ENCODE measurements at places on chromosomes 12 and 14.

DNA sequence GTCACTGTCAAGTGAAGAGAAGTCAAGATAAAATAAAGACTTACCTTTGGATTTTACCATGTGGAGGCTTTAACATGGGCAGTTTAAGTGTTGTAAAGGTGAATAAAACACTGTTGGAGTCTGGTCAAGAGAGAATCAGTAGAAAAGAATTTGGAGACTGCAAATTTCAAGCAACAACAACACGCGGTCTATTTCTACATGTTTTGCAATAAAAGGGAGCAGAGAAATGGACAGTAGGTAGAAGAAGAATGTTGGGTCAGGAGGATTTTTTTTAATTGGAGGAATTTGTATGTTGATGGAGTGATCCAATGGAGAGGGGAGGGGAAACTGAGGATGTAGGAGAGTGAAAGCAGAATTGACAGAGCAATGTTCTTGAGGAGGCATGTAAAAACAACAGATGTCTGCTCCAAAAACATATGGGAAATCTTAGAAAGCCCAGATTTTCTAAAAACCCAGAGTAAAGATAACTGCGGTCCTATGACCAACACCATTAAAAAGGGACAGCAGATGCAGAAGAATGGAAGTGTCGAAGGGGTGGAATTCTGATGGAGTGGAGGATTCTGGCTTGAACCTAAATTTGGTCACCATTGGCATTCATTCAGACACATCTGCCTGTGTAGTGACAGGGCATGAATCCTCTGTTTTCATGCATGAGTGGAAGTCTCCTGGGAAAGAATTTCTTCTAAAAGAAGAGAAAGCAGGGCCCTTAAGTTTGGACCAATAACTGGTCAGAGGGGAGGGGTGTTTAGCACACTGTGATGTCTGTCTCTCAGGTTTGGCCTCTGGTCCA is 68.0 kb upstream of the OSBPL8 start:
- DNase-seq = no peak

DNA sequence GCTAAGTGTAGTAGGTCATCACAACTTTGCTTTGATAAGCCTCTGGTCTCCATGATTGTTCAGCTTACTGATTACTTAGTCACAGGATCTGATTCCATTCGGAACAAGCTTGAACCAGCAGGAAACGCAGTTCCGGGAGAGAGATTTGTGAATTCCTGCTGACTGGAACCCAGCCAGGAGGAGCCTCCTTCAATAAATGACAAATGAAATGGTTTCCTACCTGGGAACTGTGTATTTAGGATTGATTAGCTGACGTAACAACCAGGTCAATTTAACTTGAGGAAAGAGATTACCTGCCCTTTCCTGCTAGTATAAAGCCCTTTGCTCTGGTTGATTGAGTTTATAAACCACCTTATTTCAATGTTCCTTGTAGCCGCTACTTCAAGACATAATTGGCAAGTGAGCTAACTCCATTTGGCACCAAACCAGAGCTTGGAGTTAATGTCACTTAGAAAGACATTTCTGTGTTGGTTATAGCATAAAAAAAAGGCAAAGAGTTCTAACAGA is 35.1 kb upstream of the KCNH3 start:
- no peak for DNase-seq

DNA sequence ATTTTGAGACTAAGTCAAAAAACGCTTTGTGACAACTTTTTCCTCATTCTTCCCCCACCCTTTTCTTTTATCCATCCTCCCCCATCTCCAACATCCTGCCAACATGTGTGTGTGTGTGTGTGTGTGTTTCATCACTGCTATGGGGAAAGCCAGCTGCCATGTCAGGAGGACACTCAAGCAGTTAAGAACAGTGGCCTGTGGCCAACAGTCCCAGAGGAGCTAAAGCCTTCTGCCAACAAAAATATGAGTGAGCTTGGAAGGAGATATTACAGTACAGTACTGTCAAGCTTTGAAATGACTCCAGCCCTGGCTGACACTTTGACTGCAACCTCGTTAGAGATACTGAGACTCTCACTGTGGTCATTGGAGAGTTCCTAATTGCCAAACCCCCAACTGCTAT is 5.0 kb upstream of the CSRP2 start:
- DNase-seq = no peak

- DNase-seq = no peak
Observed at GRCh38 chr12:92080911-92081285, 64.7 kb downstream of the BTG1 start.

GRCh38 chr12:38392554-38393144 is 76.1 kb downstream of the ALG10B start:
- no peak for DNase-seq

GRCh38 chr14:39322807-39323206 is 89.1 kb downstream of the MIA2 start:
- no peak for DNase-seq

- DNase-seq = peak; percentile 76
Observed at GRCh38 chr12:12705838-12706520, 10.0 kb upstream of the GPR19 start.

DNA sequence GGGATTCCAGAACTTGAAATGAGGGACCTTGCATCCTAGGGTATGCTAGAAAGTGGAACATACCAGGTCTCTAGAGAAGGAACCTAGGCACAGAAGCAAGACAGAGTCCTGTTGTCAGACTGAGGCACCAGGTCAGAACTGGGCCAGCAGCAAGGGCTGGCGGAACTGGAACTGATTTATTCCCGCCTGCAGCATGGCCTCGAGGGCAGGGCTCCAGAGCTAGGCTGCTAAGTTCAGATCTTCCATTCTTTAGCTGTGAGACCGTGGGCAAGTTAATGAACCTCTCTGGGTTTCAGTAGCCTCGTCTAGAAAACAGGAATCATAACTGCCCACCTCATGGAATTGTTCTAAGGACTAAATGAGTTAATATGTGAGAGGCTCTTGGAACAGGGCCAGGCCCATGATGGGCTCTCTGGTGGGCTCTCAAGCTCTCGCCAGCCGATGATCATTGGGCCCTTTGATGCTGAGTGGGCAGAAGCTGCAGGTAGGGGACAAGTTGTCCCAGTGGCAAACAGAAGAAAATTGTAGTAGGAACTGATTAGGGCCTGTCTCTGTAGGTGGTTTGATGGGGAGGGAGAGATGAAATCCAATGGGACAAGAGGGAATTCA is 199.8 kb downstream of the ZFP36L1 start:
- no peak for DNase-seq

DNA sequence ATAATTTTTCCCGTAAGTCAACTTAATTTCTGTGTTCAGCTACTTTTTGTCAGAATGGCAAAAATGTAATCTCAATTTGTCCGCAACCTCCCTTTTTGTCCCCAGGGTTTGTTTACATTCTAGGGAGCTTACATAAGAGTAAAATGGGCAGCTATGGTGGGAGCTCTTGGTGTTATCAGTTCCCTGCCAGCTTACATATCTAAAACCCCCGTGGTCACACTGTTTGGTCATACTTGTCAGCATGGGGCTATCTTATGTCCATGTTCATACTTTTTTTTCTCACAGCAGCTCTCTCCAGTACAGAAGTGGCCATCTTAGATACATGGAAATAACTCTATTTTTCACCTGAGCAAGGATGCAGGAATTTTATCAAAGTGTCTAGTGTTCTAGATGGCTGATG is 16.7 kb downstream of the SLCO1C1 start:
- no peak for DNase-seq

DNA sequence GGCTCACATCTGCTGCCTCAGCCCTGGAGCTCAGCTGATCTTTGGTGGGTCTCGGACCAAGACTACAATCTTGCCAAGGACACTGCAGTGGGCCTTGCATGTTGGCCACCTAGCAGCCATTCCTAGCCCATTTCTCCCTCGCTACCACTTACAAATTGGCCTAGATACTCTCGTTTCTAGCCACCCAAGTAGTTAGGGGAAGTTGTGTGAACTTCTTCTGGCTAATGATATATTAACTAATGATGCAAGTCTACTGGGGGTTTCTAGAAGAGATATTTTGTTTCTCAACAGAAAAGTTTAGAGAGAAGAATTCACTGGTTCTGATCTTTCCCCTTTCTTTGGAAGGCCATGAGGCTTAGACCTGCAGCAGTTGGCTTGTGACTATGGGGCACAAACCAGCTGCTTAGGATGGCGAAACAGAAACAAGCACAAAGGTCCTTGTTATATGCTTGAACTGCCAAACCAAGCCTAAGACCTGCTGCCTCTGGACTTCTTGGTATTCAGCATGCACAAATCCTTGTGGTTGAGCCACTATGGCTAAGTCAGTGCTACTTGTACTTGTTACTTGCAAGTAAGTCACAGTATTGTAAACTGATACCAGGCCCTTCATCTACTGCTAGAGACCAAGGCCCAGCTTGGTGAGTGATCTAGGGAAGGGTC is 30.5 kb upstream of the GPATCH2L start:
- DNase-seq = no peak

GRCh38 chr12:91406920-91407341 is 224.3 kb upstream of the DCN start:
- peak; percentile 3 for DNase-seq

DNA sequence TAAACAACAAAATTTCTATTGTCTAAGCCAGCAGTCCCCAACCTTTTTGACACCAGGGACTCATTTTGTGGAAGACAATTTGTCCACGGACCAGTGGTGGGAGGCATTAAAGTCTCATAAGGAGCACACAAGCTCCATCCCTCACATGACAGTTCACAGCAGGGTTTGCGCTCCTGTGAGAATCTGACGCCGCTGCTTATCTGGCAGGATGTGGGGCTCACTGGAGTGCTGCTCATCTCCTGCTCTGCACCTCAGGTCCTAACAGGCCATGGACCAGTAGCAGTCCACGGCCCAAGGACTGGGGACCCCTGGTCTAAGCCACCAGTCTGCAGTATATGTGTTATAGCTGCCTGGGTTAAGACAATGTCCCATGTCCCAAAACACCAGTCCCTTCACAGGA is 27.2 kb downstream of the VCPKMT start:
- DNase-seq = no peak
